Right renal pelvis (tissue), 4 donors: ENCODE measurements at places on chromosomes 2 and 18.

DNA sequence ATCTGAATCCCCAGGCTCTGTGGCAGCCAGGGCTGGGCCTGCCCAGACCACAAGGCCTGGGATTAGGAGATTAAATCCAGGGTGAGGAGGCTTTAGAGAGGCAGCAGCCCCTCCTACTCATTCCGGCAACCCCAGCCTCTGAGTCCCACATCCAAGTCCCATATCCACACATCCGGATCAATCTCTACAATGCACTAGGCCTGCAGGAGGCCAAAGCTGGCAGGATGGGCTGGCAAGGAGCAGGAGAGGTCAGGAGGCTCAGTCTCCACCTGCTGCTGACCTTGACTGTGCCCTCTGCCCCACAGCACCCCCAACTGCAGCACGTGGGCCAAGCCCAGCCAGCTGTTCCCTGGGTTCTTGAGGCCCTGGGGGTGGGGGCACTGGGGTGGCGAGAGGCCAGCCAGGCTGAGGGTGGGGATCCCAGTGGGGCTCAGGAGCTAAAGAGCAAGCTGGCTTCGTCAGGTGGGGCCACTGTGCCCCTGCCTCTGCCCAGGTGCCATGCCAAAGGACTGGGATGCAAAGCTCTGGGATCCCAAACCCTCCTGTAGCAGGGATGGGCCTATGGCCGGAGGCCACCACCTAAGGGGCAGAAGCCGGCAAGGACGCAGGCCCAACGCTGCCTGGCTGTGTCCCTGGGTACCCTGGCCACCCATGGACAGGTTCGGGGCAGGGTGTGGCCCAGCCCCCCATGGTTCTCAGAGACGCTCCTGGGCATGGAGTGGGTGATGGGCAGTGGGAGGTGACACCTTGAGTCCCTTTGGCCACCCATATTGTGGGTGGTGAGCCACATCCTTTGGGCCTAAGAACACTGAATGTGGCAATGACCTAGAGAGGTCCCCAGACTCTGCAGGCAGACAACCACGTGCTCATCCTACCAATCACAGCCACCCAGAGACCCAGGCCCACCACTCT lies 3.2 kb downstream of the KIF1A start:
- no peak for DNase-seq

DNA sequence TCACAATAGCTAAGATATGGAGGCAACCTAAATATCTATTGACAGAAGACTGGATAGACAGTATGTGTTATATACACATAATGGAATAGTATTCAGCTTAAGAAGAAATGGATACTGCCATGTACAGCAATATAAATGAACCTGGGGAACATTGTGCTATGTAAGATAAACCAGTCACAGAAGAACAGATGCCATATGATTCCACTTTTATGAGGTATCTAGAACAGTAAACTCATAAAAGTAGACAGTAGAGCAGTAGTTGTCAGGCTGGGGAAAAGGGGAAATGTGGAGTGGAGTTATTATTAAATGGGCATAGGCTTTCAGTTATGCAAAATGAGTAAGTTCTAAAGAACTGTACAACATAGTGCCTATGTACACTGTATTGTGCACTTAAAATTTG lies 1055.7 kb upstream of the TMEFF2 start:
- DNase-seq: no peak

DNA sequence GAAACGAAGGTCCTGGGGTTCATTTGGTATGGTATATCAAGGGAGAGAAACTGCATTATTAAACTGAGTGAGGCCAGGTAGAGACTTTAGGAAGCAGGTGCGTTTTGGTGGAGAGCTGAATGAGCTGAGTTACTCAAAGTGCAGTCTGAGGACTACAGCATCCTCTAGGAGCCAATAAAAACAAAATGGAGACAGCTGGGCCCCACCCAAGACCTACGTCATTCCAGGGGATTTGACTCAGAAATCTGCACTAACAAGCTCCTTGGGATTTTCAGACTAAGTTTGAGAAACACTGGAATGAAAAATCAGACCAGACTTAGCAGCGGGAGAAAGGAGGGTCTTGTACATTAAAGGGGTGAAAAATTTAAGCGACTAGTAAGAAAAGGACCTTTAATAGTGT lies 131.5 kb downstream of the UXS1 start:
- DNase-seq: no peak

DNA sequence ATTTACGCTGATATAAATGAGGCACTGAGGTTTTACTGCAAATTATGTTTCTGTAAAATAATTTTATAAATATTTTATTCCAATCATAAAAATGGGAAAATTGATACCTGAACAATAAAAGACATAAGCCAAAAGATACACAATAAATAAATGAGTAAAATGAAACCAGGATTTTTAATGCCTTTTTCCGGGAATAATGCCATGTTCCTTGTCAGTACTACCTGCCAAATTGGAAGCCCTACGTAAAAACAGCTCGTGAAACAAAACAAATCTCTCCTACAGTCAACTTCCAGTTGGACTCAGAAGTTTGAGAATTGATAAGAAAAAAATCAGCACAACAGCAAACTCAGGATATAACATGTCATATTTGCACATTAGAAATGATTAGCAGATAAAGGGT lies 18.0 kb downstream of the GALNT3 start:
- no peak for DNase-seq

DNA sequence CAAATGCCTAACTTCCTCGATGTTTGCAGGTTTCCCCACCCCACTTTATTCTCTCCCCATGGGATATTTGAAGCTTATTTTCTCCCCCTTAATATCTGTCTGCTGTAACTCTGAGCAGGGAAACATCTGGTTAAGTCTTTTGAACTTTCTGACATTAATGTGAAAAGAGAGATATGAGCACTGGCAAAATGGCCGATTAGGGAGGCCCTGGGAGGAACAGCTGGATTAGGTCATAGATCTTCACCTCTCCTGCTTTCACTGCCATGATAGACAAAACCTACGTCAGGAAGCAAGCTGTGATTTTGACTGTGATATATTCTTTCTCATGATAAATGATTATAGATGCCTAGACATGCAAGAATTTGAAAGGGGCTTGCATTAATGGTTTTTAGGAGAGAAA lies 43.6 kb downstream of the LYPD6B start:
- DNase-seq: no peak

DNA sequence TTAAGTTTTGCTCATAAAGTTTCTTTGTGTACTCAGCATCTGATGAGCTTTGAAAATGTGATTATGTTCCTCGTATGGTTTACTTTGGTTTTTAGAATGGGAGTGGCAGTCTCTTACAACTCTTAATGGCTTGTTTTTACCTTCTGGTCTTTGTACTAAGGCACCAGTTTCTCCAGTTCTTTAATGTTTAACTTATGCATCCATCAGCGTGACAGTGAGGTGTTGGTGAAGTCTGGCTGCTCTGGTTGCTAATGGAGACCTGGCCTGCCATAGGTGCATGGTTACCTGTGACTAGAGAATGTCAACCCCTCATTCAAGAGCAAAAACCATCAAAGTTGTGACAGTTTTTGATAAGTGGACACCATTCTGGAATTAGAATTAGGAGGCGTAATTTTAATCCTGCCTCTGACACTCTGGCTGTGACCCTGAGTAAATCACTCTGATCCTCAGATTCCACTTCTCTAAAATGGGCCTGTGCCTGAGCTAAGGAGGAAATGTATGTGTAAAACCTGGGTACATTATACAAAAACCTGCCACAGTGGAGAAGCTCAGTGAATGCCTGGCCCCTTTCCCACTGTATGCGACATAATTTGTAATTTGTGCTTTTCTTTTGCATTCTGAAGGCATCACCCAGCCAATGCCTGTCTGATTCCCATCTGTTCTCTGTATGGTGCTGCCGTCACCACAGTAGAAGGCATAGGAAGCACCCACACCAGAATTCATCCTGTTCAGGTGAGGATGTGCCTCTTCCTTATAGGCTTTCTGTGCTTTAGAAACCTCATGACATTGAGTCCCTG lies 11.2 kb downstream of the AOX1 start:
- DNase-seq: no peak

DNA sequence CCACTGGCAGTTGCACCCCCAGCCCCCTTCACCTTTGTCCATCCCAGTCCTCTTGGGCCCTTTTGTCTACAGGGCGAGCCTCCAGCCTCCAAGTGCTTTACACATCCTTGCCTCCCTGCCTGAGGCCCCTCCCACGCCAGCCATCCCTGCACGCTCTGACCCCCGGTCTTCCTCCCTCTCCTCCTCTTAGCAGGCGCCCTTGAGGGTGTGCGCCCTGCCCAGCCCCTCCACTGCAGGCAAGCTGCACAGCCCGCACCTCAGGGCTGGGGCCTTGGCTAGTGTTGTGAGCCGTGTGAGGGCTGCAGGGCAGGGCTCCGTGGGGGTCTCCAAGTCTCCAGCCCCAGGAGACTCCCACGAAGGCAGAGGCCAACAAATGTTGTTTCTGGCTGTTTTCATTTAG lies 6.9 kb downstream of the BOK start:
- no peak for DNase-seq

GRCh38 chr18:28120828-28121515 lies 56.0 kb downstream of the CDH2 start:
- no peak for DNase-seq

GRCh38 chr18:50281972-50282520 lies 723 bp upstream of the MBD1 start:
- no peak for DNase-seq

- peak; percentile 63 for DNase-seq
Measured at GRCh38 chr18:48129621-48130082, 199.2 kb upstream of the SMAD2 start.

DNA sequence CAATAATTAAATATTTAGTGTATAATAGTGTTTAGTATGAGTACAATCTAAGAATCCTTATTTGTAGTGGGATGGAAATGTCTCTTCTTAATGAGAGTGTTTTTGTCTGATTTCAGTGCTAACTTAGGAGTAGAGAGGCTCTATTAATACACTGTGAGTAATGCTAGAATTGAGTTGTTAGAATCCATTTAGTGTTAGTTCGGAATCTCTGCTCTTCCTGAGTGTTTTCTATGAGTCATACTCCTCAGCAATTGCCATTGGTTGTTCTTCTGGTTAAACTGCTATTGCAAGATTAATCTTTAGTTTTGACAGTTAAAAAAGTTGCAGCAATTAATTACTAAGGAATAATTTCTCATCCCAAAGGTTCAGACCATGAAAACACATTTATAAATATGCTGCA lies 828.6 kb upstream of the POU3F3 start:
- no peak for DNase-seq

- no peak for DNase-seq
Measured at GRCh38 chr2:227367427-227367795, 11.7 kb downstream of the TM4SF20 start.

DNA sequence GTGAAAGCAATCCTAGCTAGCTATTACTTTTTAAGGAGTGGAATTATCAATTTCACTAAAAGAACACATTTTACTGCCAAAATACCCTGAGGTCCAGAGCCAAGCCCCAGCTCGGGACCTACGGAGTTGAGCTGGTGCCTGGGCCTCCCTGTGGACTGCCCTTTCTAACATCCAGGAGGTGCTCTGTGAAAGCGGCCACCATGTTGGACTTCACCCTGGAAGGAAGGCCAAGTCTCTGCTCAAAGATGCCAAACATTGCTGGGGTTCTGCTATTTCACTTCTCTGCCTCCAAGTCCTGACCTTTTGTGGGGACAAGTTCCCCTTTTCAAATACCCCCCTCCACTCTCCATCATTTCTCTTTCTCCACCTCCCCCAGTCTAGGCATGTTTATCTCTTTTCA lies 498.7 kb upstream of the RAB6C start:
- no peak for DNase-seq
